ENCODE measurements at places on chromosomes 4 and X.

DNA sequence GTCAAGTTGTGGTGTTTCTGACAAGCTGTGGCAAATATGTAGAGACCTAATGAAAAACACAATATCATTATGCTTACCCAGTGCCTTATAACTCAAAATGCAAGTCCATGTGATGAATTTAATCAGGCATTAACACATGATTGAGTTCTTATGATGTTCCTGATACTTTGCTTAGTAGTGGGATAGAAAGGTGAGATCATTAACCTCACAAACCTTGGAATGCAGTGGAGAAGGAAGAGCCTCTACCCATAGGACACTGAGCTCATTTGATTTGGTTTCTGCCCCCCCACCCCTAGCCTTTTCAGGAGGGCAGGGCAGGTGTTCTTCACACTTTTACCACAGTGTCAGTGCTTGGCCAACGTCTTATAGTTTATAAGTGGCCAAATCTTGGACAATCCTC is 683.6 kb upstream of the CPEB2 start:
- DNase-seq, result no peak

GRCh38 chr4:130183766-130184165 is 1087.8 kb downstream of the C4orf33 start:
- DNase-seq, result no peak

DNA sequence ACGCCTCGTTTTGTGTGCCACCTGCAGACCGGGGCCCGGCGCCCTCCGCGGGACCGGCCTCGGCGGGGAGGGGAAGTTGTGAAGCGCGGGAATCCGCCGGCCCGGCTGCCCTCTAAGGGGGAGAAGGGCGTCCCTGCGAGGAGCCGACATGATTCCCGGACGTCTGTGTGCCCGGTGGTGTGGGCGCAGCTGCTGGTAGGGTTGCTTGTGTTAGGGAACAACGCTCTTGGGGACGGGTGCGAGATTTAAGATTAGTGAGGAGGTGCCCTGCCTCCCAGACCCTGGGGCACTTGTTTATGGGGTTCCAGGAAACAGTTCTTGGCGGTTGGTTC is 627 bp downstream of the CDKN2AIP start:
- DNase-seq, result no peak

- no peak for DNase-seq
These were observed 235.3 kb upstream of the SFRP2 start for GRCh38 chr4:154024097-154024694.

- DNase-seq, result no peak
These were observed 102.5 kb downstream of the ASMT start for GRCh38 chrX:1717373-1717772.

GRCh38 chr4:39118034-39118658 is 56.1 kb downstream of the KLHL5 start:
- DNase-seq, result no peak

DNA sequence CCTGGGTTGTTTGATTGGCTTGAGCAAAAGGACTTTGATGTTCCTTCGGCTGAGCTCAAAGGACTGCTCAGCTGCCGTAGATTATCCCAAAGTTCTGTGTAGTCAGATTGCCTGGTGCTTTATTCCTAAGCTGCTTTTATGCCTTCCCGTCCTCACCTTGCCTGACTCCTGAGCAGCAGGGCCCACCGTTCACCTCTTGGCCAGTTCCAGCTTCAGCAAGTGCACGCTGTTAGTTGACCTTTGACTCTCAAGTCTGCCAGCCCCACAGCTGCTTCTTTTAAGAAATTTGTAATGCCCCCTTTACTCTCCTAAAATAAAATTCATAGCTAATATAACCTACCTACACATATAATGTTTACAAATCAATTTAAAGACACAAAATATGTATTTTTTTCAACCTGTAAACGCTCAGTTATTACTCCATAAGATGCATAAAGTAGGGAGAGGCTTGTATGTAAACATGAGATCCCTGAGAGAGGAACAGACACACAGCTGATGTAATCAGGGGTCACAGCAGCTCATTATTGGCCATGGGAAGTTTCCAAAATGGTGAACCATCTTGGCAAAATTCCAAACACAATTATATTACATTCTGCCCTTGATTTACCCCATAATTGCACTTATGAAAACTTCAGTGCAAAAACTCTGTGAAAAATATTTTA is 28.6 kb downstream of the UCHL1 start:
- DNase-seq, result no peak
